Naive B cell (primary cell): ENCODE measurements at places on chromosomes 4 and X.
A peak's percentile ranks its signal among the peaks of the same experiment; 100 is the strongest.

- no peak for DNase-seq
- no peak overlapping the region for H3K4me3 ChIP-seq
- no peaks in the 10 kb centered on the region for H3K27me3 ChIP-seq
- H3K36me3 ChIP-seq, result no peaks in the 10 kb centered on the region
- no peaks in the 10 kb centered on the region for H3K4me1 ChIP-seq
Measured at GRCh38 chr4:166827167-166827566, 407.1 kb downstream of the SPOCK3 start.

DNA sequence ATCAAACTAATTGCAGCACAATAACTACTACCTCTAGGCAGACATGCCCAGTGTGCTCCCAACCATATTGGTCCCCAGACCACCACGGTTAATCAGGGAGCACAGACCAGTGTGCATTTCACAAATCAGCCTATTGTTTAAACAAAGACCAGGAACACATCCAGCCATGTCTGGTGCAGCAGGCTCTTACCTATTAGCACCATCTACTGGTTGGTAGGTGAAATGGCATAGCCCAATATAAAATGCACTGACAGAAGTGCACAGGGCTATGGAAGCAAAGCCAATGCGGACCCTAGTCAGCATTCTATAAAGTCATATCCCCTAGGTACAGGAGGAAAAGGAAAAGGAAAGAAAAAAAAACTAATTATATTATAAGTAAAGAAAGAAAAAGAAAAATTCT, 15.5 kb upstream of the CYLC1 start:
- no peaks in the 10 kb centered on the region for H3K27me3 ChIP-seq
- H3K4me1 ChIP-seq, result no peaks in the 10 kb centered on the region
- peak; percentile 7 for DNase-seq
- no peaks in the 10 kb centered on the region for H3K36me3 ChIP-seq
- no peak overlapping the region for H3K4me3 ChIP-seq
- no peak overlapping the region for H3K27ac ChIP-seq

DNA sequence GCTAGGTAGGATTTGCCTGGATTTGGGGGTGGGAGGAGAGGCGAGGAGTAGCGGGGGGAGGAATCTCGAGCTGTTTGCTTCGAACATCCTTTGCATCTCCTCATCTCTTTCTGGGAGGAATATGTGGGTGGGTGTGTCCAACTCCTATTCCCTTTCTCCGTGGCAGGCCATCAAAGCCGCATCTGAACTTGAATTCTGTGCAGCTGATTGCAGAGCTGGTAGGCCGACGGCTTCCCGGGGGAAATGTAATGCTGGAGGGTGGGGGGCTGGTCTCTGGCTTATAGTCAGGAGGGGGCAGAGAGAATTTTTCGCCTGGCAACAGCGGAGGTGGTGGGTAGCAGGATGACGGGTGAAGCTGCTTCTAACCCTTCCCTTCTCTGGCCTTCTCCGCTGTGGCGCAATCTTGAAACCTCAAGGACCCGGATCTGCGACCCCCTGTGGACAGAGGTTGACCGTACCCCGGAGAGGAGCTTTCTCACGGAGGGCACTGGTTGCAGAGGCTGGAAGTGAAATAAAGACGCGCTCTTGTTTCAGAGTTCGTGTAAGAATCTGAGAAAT, 628 bp downstream of the ZCCHC12 start:
- no peaks in the 10 kb centered on the region for H3K36me3 ChIP-seq
- DNase-seq, result no peak
- H3K4me3 ChIP-seq, result peak overlapping the region; percentile 82
- no peak overlapping the region for H3K27ac ChIP-seq
- peaks cover 34% of the 10 kb centered on the region for H3K27me3 ChIP-seq

GRCh38 chrX:68826113-68826980, 2.5 kb upstream of the EFNB1 start:
- peaks cover 12% of the 10 kb centered on the region for H3K4me1 ChIP-seq
- no peak for DNase-seq
- H3K36me3 ChIP-seq, result no peaks in the 10 kb centered on the region

- no peak for DNase-seq
- no peak overlapping the region for H3K27ac ChIP-seq
- H3K4me1 ChIP-seq, result no peaks in the 10 kb centered on the region
- H3K36me3 ChIP-seq, result no peaks in the 10 kb centered on the region
- H3K4me3 ChIP-seq, result no peak overlapping the region
Measured at GRCh38 chr4:138199568-138200235, 42.4 kb downstream of the SLC7A11 start.

DNA sequence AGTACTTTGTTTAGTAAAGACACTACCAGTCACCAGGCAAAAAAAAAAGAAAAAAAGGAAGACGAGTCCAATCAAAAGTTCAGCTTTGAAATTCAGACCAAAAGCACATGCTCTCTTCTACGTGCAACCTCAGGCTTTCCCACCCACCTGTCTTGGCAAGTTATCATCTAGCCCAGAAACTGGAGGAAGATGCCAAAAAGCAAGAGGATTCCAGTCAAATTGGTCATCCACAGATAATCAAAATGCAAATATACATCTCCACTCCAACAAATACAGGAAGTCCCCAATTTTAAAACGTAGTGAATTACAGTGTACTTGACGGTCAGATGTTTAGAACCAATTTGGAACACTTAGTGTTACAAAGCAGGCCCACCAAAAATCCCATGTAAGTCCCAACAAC, 96.5 kb downstream of the PALLD start:
- H3K36me3 ChIP-seq, result no peaks in the 10 kb centered on the region
- H3K27ac ChIP-seq, result no peak overlapping the region
- no peak for DNase-seq
- H3K4me1 ChIP-seq, result no peaks in the 10 kb centered on the region
- no peaks in the 10 kb centered on the region for H3K27me3 ChIP-seq

- no peak overlapping the region for H3K27ac ChIP-seq
- no peak overlapping the region for H3K4me3 ChIP-seq
- no peaks in the 10 kb centered on the region for H3K36me3 ChIP-seq
- H3K4me1 ChIP-seq, result peaks cover 25% of the 10 kb centered on the region
- peaks cover 8% of the 10 kb centered on the region for H3K27me3 ChIP-seq
- no peak for DNase-seq
Measured at GRCh38 chrX:38799995-38800580, 1.2 kb upstream of the MID1IP1 start.

- DNase-seq, result peak; percentile 48
- peaks cover 4% of the 10 kb centered on the region for H3K27me3 ChIP-seq
- H3K36me3 ChIP-seq, result no peaks in the 10 kb centered on the region
- peak overlapping the region; percentile 8 for H3K27ac ChIP-seq
- peak overlapping the region; percentile 79 for H3K4me3 ChIP-seq
- peaks cover 13% of the 10 kb centered on the region for H3K4me1 ChIP-seq
Measured at GRCh38 chr4:171629182-171629581, 184.0 kb upstream of the GALNTL6 start.

DNA sequence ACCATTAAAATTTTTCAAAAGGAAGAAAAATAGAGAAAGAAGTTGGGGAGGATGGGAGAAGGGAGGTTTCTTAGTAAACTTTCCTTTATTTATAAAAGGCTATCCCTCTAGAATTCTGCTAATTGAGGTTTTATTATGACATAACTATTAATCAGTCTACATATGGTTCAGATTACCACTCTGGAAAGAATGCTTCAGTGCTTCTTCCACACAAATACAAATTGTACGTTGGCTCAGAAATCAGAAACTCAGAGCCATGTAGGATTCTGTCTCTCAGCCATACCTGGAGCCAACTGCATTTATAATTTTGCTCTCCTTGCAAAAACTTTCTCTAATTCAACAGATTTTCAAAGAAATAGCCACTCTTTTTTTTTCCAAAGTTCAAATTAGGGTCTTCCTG, 37.1 kb downstream of the SRPX start:
- H3K4me3 ChIP-seq, result no peak overlapping the region
- no peaks in the 10 kb centered on the region for H3K4me1 ChIP-seq
- no peaks in the 10 kb centered on the region for H3K27me3 ChIP-seq

DNA sequence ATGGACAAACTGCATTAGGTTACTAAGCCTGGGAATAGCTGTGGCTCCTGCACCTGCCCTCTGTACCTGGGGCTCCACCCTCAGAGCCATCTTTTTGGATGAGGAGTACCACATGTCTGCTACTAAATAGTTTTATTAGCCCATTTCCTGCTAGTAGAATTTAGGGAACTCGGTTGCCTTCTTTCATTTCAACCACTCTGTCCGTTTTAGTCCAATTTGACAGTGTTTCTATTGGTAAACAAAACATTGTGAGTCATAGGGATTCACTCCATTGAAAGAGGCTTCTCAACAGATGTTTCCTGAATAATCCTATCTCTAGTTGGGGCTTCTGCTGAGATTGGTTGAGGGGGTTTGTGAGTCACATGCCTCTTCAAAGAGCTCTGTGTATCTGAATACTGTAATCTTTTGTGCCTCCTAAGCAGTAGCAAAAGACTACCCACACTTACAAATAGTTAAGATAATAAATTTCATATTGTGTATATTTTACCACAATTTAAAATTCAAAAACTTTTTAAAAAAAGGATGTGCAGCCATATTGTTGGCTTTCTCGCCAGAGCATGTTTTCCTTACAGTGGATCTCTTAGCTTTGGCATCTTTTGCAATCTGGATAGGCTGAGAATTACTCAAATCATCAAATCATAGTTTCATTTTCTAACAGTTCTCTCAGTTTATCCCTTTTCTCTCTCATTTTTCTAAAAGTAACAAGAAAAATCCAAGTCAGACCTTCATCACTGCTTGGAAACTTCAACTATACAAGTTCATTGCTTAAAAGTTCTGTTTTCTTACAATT, 9.9 kb downstream of the FAM200B start:
- H3K27me3 ChIP-seq, result no peaks in the 10 kb centered on the region
- H3K27ac ChIP-seq, result no peak overlapping the region
- no peak overlapping the region for H3K4me3 ChIP-seq
- H3K36me3 ChIP-seq, result peaks cover 6% of the 10 kb centered on the region
- DNase-seq, result no peak

- no peak overlapping the region for H3K4me3 ChIP-seq
- no peaks in the 10 kb centered on the region for H3K27me3 ChIP-seq
- H3K27ac ChIP-seq, result no peak overlapping the region
- no peaks in the 10 kb centered on the region for H3K4me1 ChIP-seq
- no peak for DNase-seq
- H3K36me3 ChIP-seq, result no peaks in the 10 kb centered on the region
Measured at GRCh38 chrX:20829665-20830491, 544.3 kb upstream of the CNKSR2 start.

DNA sequence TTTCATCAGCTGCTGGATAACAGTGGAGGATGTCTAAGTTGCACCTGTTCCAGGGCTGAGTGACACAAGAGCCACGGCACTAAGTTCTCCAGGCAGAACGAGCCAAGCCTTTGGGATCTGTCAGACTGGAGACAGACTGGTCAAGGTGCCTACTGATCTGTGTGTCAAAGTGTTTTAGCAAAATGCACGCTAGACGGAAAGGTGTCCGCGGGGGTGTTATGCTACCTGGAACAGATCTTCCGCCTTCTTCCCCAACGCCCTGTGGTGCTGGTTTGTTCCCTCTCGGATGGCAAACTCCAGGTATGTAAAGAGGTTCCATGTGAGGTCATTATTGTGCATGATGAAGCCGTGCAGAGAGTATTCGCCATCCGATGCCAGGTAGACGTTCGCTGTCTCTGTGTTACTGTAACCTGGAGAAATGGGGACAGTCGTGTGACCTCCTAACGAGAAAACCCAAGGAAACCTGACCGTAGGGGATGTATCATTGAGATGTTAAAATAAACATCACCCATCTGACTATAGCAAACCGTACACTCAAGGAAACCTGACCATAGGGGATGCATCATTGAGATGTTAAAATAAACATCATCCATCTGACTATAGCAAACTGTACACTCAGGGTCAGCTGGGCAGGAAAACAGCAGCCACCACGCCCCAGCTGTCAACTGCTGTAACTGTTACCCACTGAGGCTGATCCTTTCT, 29.7 kb upstream of the SLC25A6 start:
- H3K4me3 ChIP-seq, result no peak overlapping the region
- H3K36me3 ChIP-seq, result peaks cover 18% of the 10 kb centered on the region
- H3K27me3 ChIP-seq, result no peaks in the 10 kb centered on the region
- H3K27ac ChIP-seq, result no peak overlapping the region
- DNase-seq, result no peak
- peaks cover 13% of the 10 kb centered on the region for H3K4me1 ChIP-seq

DNA sequence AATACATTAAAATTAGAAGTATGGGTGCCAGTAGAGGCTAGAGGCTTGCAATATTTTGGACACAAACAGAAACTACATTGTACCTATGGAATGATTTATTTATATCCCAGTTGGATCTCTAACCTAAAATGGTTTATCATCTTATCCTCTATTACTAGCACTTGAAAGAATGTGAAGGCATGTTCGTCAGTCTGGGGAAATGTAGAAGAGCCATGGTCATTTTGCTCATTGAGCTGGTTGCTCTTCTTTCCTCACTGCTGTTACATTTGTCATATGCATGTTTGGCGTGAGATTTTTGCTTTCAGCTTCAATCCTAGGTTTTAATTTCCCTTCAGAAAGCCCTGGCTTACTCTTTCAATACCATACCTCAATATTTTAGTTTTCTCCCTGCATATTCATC, 82.4 kb upstream of the MYOZ2 start:
- no peaks in the 10 kb centered on the region for H3K4me1 ChIP-seq
- no peak overlapping the region for H3K27ac ChIP-seq
- H3K36me3 ChIP-seq, result no peaks in the 10 kb centered on the region
- peaks cover 7% of the 10 kb centered on the region for H3K27me3 ChIP-seq
- no peak overlapping the region for H3K4me3 ChIP-seq
- no peak for DNase-seq

DNA sequence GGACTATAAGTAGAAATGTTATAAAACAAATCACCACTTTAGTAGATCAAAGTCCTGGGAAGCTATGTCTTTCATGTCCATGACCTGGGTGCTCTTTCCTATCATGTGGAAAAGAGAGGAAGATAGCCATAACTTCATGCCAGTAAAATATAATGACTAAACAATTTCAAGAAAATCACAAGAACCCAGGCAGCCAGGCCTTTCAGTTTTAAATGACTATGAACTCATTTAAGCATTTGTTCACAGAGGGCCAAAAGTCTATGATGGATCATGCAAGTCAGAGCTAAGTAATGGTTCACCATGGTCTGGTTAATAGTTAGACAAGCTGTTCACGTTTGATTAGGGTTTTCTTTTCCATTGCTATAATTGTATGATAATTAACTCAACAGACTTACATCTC, 155.8 kb downstream of the PPARGC1A start:
- H3K36me3 ChIP-seq, result no peaks in the 10 kb centered on the region
- no peak overlapping the region for H3K27ac ChIP-seq
- no peaks in the 10 kb centered on the region for H3K4me1 ChIP-seq
- no peaks in the 10 kb centered on the region for H3K27me3 ChIP-seq

DNA sequence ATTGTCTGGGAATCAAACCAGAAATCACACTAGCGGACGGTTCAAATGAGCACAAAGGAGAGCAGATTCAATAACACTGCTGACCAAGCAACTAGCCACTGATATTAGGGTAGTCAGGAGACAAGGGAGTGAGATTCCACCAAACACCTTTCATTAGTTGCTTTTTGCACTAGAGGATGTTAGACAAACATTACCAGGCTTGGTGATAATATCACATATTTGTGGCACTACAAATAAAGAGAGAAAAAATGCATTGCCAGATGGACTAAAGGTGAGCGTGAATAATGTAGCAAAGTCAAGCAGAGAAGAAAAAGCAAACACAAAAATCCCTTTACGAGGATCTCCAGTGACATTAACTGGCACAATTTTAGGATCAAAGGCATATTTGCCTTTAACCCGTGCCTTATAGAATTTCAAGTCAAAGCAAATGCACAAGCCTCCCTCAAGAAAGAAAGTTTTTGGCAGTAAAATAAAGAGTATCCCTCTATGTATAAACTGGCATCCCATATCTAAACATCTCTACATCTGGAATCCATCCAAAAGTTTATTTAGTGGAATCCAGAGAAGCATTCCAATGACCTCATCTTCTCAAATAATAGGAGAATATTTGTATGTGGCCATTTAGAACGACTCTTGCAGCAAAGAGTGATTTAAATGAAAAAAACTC, 290.9 kb downstream of the KCTD8 start:
- no peak for DNase-seq
- no peaks in the 10 kb centered on the region for H3K4me1 ChIP-seq
- no peaks in the 10 kb centered on the region for H3K27me3 ChIP-seq
